ENCODE measurements at places on chromosomes 1 and 21. TPM values are rescaled to one million over a fixed set of nuclear protein-coding genes. Genes with fewer than 3 reads are reported as not detected.

DNA sequence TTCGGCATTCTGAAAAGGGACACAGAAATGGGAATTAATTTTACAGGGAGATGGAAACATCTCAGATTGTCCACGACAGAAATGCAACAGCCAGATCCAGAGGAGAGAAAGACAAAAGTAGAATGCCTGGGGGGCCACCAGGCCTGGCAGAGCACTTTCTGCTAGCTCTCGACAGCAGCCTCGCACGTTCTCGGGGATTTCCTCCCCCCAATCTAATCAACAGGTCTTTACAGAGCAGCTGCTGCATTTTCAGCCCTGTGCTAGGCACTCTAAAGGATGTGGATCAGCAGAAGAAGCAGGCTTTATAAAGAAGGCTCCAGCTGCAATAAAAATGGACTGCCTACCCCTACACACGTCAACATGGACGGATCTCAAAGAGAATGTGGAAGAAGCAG is 10.6 kb downstream of the CSRP1 start:
- no peak for DNase-seq

DNA sequence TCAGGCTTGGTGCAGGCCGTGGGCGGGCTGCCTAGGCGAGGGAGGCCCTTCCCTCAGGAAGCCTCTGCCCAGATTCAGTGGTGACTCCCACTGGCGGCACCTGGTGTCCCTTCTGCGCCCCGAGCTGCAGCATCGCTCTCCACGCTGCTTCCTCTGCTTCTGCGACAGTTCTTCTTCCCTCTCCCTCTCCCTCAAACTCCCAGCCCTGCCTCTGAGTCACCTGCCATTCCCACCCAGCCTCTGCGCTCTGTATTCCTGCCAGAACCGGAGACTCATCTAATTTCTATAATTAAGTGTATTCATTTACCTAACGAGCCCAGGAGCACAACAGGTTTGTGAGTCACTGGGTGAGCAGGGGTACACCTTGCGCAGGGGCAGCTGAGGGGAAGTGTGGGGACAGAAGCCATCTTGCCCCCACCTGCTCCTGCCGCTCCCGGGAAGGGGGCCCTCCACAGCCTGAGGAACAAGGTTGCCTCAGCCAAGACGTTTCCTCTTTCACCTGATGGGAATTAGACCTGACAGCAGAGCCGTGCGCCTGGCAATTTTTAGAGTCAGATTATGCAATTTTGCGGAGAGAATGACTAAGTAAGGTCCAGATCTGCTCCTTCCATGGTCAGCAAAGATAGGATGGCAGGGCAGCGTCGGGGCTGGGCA is 19.4 kb downstream of the KCNC4 start:
- DNase-seq: no peak

DNA sequence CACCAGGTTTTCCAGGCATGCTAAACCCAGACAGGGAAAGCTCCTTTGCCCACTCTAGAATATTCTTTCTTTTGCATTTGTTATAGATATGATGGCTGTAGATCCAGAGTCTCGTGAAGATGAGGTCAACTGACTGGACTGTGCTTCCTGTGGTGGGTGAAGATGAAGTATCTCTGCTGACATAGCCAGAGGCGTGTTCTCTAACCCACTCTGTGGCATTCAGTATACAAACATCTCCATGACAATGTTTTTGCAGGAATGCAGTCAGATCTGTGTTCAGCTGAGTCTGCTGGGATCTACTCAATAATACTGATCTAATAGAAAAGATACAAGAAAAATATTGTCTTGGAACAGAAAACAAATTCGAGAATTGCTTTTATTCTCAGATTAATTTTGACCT is 11.3 kb downstream of the RWDD2B start:
- DNase-seq: no peak

MYOG gene
- total RNA-seq: not detected

DNA sequence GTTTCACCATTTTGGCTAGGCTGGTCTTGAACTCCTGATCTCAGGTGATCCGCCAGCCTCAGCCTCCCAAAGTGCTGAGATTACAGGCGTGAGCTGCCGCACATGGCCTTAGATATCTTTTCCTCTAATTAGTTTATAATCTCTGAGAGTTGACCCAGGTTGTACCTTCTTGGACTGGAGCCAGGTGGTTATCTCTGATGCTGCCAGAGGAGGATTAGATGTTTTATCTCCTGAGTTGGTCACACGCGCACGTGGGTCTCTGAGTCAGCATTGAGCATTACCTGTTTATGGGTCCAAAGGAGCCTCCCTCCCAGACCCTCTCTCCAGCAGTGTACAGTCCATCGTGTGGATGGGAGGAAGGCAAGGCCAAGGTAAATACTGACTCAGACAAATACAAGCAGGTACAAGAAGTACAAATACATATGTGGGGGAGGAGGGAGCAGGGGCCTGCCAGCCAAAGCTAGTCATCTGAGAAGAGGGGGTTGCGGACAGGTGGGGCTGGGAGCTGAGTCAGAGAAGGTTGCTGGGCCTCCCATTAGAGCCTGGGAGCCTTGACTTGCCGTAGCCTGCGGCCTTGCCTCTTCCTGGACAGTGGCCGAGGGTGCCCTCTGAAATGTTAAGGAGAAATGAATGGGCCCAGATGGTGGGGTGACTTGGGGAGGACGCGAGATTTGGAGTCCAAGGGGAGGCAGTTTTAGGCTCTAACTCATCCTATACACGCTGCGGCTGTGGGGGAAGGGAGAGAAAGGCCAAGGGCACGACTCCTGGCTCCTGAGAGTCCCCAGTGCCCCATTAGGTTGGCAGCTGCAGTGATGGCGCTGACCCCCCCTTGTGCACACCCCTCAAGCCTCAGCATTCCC is 13.1 kb downstream of the IL6R start:
- no peak for DNase-seq

TEX38 gene
- 0.49 TPM for total RNA-seq

DNA sequence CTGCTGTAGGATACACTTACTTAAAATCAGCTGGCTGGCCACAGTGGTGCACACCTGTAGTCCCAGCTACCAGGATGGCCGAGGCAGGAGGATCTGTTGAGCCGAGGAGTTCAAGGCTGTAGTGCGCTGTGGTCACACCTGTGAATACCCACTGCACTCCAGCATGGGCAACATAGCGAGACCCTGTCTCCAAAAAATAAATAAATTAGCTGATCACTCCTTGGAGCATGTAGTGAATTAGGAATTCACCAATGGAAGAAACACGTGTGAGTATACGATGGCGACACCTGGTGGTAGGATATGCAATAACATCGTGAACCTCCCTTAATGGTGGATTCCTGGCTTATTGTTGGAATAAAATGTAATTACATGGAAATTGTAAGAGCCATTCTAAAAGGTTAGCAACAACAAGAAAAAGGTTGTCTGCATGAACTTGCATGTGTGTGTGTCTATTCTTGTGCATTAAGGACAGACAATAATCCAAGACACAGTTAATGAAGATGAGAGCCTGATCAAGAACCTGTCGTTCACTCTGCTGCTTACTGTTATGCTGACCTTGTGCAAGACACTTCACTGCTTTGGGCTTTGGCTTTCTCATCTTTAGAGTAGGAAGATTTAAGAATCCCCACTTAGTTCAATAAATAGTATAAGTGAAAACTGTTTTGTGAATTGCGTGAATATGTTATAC is 38.6 kb upstream of the COX20 start:
- DNase-seq: peak; percentile 44

DNA sequence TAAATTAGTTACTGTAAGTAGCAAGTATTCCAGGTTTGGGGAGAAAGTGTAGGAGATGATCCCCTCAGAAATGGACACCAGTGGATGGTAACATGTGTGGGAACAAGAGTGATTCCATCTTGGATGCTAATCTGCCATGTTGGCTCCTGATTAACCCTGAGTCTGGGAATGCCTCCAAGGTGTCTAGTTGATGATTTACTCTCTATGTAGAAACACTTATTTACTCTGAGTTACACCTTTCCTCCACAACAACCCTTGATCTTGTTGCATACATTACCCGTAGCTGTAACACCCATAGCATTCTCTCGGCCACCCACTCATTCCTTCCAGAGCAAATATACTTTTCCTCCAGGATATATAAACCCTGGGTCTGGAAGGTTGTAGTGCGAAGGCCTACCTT is 315.9 kb upstream of the GREM2 start:
- DNase-seq: no peak

DNA sequence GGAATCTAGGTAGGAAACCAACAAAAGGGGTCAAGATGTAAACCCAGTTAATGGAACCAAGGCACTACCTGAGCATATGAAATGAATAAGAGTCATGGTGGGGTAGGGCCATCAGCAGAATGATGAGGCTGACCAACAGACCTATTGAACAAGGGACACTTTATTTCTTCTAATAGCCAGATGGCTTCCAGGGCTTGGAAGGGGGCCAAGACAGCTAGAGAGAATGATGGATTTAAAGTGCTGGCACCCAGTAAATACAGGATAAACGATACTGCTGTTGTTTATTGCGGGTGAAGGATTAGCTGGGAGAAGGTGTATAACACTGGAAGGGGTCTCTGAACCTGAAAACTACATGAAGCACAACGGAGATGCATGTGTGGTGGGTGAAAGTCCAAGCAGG is 15.6 kb downstream of the DDAH1 start:
- DNase-seq: no peak

- DNase-seq: no peak
Measured at GRCh38 chr1:6263716-6264115, 2.8 kb upstream of the GPR153 start.

DNA sequence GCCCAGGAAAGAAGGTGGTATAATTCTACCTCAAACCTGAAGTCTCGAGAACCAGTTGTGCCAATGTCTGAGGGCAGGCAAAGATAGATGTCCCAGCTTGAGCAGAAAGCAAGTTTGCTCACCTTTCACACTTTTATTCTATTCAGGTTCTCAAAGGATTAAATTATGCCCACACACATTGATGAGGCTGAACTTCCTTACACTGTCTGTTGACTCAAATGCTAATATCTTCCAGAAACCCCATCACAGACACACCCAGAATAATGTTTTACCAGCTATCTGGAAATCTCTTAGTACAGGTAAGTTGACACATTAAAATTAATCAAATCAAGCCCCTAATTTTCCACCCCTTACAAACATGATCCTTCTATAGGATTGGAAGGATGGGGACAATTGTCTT is 605.7 kb downstream of the NUF2 start:
- no peak for DNase-seq

PTPRC gene
- 789 TPM for total RNA-seq

DNA sequence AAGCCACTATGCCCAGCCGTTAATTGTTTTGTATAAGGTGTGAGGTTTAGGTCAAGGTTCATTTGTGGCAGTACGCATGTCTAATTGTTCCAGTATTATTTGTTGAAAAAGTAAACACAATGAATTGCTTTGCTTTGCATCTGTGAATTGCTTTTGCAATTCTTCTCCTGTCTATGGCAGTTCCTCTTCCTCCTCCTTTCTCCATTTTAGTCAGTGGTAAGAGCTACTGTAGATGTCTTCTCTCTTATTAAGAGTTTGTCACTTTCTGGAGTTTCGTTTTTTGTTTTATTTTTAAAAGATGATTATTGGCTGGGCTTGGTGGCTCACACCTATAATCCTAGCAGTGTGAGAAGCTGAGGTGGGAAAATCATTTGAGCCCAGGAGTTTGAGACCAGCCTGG is 29.2 kb downstream of the C1orf185 start:
- no peak for DNase-seq

MIA3 gene
- 71.5 TPM for total RNA-seq

HMCN1 gene
- total RNA-seq: 0.19 TPM

AIRE gene
- not detected for total RNA-seq

DNA sequence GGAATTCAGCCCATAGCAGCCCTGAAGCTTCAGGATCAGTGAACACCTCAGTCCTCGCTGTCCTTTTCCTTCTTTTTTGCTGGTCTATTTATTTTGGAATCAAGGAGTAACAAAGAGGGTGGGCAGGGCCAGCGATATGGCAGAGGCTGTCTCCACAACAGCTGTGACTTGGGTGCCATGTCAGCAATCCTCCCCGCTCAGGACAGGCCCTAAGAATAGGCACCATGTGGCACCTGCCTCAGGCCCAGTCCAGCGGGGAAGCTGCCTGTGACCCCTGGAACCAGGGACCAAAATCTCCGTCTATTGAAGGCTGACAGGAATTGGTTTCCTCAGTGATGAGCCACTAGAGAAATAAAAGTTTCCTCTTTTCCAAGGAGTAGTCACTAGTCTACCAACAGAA is 58.6 kb upstream of the TNR start:
- DNase-seq: no peak

DNA sequence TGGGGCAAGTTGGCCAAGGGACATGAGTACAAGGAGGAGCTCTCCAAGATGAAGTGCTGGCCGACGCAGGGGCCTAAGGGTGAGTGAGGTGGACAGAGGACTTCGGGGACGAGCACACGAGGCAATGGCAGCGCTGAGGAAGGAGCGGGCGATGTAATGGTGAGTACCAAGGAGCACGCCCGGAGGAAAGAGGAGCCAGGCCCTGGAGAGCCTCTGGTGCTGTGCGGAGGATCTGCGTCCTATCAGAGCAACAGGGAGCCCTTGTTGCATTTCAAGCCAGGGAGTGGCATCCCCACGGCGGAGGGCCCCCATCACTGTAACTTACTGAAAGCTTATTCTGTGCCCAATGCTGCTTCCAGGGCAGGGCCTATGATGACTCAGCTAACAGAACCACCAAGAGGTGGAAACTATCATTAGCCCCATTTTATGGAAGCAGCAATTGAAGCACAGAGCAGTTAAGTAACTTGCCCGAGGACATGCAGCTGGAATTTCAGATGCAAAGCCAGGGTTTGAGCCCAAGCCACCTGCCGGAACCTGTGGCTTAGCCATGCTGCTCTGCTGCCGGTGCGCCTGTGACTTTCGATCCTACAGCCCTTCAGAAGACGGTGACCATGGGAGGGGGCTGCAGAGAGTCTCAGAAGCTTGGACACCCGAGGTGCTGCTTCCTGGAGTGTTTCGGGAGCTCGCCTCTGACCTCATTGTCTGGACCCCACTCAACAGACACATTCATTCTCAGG is 17.6 kb upstream of the AJAP1 start:
- DNase-seq: no peak

GRCh38 chr1:111576547-111576946 is 43.0 kb upstream of the RAP1A start:
- DNase-seq: no peak

GRCh38 chr1:182367926-182368325 is 23.7 kb downstream of the GLUL start:
- no peak for DNase-seq

DNA sequence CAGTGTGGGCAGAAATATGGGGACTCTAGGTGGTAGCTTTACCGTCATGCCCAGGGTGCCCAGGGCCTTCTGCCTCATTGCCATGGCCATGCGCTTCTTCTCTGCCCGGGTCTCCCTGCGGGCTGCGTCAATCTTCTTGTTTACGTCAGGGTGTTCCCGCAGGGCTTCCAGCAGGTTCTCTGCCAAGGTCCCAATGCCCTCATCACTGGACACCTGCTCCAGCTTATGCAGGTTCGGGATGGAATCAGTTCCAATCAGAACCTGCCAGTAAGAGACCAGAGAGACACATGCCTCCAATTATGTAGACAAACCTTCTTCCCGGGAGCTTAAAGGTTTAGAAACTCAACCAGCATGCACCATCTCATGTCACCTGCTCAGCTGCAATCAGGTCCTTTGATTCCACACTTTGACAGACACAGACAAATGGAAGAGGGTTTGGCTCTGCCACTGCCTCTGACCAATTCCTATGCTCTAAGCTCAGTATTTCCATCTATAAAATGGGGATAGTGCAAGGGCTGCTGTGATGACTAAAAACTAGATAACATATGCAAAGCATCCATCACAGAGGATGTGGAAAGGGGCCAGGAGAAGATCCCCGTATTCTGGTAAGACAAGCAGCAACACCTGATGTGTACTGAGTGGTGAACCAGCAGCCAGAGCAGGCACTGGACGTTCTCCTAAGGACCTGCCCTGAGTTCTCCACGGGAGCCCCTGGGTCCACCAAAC is 121.2 kb downstream of the UBR4 start:
- DNase-seq: no peak

EXTL1 gene
- not detected for total RNA-seq

- DNase-seq: no peak
Measured at GRCh38 chr1:183318433-183318832, 99.7 kb downstream of the NMNAT2 start.

CYP4Z1 gene
- total RNA-seq: not detected

Data from naive thymus-derived CD4-positive, alpha-beta T cell (primary cell).